ENCODE measurements at places on chromosomes 16 and 17.

GRCh38 chr16:63922560-63922959 lies 1199.3 kb downstream of the CDH11 start:
- no peak for DNase-seq

GRCh38 chr17:44334727-44335126 lies 10.1 kb upstream of the SLC25A39 start:
- DNase-seq = no peak

- no peak for DNase-seq
Observed at GRCh38 chr17:82215095-82215971, 2.7 kb upstream of the CCDC57 start.

- no peak for DNase-seq
Observed at GRCh38 chr17:49390548-49391324, 23.9 kb downstream of the PHB1 start.

- no peak for DNase-seq
Observed at GRCh38 chr17:31394544-31394943, 3.1 kb downstream of the RAB11FIP4 start.

DNA sequence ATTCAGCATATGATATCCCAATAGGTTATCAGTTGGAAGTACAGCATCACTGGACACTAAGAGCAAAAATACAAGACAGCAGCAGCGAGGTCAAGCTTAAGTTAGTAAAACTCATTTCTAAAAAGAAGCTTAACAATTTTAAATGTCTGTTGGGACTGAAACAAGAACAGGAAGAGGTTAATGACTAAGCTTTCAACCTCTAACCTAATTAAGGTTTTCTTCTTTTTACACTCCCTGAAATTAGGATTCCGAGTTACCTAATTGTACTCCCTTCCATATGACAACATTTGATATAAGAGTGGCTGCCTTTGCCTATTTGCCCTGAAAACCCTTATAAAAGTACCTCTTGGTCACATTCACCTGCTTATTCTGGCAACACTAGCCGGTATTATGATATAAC lies 34.3 kb downstream of the CPSF4L start:
- DNase-seq = no peak

DNA sequence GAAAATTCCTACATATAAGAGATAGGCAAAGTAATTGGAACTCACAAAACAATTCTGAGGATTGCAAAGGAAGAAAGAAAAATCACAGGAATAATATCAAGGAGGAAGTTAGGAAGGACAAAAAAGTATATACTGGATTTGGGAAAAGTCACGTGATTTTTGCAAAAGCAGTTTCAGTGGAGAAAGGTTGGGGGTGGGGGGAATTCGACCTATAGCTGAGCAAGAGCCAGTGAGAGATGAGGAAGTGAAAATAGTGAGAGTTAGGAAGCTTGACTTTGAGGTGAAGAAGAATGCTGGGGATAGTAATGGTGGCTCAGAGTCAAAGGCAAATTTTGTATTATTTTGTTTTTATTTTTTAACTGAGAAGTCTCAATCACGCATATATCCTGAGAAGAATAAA lies 438.0 kb upstream of the PMFBP1 start:
- DNase-seq = no peak

- no peak for DNase-seq
Observed at GRCh38 chr17:57092779-57093178, 7.7 kb downstream of the AKAP1 start.

DNA sequence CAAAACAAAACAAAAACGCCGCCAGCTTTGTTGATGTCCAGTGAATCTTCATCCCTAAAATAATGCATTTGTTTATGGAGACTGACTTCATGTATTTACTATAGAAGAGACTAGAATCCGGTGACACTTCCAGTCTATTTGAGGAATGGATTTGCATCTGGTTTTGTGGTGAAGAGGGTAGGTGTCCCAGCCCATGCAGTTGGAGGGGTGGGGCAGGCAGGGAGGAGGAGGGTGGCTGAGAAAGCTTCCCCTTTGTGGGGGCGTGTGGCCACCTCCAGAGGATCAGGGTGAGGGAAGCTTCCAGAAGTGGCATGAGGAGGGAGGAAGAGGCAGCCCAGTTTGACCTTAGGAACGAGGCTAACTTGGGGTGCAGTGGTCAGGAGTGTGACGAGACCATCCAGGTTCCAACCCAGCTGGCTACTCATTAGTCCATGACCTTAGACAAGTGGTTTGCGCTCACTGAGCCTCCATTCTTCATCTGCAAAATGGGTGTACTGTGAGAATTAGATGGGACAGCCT lies 69.5 kb downstream of the CMIP start:
- DNase-seq = no peak

DNA sequence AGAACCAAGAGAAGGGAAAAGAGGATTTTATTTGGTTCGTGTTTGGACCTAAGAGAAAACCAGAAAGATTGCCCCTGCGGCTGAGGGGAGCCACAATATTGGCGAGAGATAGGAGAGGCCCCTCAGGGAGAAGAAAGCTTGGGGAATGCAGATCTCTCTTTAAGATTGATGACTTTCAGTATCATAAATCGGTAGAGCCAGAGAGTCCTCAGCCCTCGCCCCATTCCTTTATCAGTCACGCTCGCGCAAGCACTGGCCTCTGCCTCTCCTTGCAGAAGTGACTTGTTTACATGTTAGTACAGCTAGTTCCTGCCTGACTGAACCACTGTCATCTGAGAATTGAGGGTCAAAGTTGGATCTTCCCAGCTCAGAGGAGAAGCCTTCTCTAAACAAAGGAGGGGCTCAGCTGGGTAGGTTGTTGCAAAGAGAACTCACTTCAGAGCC lies 21.5 kb upstream of the KRT19 start:
- no peak for DNase-seq

DNA sequence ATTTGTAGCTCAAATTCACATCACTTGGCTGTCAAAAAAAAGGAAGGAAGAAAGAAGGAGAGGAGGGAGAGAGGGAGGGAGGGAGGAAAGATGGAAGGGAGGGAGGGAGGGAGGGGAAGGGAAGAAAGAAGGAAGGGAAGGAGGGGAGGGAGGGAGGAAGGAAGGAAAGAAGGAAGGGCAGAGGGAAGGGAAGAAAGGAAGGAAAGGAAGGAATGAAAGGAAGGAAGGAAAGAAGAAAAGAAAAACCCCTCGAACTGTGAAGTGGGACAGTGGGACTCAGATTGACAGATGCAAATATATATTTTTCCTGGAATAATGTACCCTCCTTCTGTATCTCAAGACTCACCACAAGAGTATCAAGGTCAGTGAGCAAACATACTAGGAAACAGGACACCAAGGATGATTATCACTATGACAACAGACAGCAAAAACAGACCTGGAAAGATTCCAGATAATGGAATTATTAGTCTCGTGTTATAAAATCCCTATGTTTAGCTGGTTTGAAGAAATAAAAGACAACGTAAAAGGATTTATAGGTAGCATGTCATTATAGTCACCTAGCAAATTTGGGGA lies 24.2 kb upstream of the ABCA3 start:
- DNase-seq = no peak

GRCh38 chr17:42680331-42680808 lies 1.3 kb downstream of the CCR10 start:
- no peak for DNase-seq

DNA sequence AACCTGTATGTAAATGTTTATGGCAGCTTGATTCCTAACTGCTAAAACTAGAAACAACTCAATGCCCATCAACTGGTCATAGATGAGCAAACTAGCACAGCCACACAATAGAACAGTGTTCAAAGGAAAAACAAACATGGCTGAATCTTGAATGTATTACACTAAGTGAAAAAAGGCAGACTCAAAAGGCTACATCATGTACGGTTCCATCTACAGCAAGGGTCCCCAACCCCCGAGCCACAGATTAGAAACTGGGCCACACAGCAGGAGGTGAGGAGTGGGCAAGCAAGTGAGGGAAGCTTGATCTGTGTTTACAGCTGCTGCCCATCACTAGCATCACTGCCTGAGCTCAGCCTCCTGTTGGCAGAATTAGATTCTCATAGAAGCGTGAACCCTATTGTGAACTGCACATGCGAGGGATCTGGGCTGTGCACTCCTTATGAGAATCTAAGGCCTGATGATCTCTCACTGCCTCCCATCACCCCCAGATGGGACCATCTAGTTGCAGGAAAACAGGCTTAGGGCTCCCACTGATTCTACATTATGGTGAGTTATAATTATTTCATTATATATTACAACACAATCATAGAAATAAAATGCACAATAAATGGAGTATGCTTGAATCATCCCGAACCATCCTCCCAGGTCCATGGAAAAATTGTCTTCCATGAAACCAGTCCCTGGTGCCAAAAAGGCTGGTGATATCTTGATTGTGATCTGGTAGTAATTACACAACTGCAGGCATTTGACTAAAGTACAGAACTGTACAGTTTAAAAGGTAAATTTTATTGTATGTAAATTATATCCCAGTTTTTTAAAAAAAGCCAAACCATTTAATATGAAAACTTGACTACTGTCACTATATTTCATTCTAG lies 7.7 kb downstream of the CEP20 start:
- DNase-seq = no peak

GRCh38 chr16:914440-914839 lies 56.3 kb downstream of the LMF1 start:
- no peak for DNase-seq

DNA sequence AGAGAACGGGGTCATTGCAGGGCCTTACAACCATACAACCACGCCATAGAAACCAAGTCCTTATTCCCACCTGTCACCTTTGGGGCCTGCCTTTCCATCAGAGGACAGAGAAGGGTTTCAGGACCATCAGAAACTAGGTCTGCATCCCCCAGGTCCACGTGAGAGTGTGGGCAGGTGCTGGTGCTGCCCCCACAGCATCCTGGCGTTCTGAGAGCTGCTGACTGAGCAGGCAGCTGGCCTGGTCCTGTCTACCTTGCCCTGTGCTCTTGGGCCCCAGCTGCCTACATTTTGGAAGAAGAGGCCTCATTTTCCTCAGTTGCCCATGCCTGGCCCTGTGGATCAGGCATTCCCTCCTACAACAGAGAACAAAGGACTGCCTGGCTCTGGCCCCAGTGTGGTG lies 21.6 kb downstream of the ZNF276 start:
- no peak for DNase-seq

GRCh38 chr17:56488800-56489199 lies 104.7 kb upstream of the NOG start:
- DNase-seq = no peak

DNA sequence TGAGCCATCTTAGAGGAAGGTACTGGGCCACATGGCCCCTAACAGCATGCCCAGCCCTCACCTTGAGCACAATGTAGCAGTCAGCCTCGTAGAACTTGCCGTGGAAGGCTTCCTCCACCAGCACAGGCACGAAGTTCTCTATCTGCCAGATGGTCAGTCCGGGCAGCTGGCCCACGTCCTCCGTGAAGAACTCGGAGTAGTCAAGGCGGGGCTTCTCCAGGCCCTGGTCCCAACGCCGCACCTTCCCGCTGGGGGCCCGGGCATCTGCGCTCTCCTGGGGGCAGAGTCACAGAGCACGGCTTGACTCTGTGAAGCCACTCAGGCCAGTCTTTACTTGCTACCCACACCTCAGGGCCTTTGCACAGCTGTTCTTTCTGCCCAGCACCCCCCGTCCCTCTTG lies 7.3 kb downstream of the FLII start:
- no peak for DNase-seq

DNA sequence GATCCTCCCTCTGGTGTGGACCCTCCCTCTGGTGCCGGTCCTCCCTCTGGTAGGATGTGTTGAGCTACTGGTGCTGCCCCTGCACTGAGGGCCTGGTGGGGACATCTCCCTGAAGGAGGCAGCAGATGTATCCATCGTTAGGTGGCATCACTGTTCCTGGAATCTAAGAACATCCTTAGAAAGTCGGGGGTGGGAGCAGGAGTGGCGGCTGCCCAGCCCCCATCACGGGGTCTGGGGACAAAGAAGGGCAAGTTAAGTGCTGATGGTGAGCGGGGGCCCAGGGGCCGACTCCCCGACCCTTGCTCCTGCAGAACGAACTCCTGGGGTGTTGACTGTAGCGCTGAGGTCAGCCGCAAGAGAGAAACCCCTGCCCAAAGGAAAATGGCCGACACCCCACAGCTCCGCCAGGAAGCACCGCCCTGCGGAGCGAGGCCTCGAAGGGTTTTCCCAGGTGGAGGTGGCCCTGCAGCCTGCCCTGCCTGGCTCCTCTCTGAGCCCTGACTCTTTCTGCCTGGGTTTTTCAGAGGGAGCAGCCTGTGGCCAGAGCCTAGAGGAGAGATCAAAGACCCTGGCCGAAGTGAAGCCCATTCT lies 5.5 kb downstream of the CTU2 start:
- DNase-seq = no peak

DNA sequence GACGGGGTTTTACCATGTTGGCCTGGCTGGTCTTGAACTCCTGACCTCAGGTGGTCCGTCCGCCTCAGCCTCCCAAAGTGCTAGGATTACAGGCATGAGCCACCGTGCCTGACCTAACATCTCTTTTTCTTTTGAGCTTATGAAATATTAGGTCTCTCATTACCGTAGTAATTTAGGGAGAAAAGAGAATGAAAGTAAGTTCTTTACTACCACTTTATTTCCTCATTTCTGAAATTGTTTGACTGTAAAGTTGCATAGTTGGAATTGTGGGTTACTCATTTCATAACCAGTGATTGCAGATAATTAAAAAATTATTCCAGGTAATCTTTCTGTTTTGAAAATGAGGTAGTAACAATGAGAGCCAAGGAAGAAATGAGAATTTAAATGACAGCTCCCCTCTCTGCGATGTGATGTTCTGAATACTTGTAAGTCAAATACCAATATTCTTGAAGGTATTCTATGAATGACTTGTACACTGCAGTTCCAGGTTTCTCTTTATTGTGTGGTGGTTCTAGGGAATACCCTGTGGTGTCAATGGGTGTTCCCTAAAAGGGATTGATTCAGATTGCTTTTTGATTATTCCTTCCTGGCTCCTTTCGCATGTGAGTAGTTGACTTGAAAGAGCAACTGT lies 28.3 kb downstream of the MAP2K4 start:
- DNase-seq = no peak

- no peak for DNase-seq
Observed at GRCh38 chr16:78362524-78363135, 263.2 kb downstream of the WWOX start.

GRCh38 chr16:72467157-72467759 lies 295.3 kb upstream of the PMFBP1 start:
- no peak for DNase-seq

DNA sequence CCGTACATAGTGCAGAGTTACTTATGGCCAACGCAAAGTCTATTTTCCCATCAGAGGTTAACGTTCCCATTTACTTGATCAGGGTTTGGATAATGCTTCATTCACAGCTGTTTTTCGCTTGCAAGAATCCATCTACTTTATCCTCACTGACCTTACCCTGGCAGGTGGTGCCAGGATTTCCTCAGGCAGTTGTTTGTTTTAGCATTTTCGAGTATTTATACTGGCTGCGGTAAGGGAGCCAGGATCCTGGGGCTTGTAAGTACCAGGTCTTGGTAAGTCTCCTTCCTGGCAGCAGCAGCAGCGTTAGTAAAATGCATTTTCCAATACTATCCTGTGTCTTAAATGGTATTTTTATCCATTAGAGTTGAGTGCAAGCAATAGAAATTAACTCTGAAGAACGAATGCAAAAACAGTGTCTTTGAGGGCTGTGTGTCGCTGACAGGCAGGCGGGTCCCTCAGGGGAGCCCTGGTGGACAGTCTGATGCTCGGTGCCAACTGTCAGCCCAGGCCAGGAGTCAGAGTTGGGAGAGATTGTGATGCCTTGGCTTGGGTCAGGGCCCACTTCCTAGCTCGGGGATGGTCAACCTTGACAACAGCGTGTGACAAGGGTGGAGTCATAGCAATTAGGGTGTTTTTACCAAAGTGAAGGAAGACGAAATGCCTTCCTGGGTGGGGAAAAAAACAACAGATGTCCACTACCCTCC lies 92.4 kb upstream of the HSBP1 start:
- DNase-seq = no peak

GRCh38 chr17:32759476-32759875 lies 117.4 kb downstream of the MYO1D start:
- DNase-seq = no peak

- DNase-seq = no peak
Observed at GRCh38 chr17:41734949-41735313, 488 bp upstream of the HAP1 start.
